ENCODE measurements at places on chromosomes 12 and 14. TPM values are rescaled to one million over a fixed set of nuclear protein-coding genes. Genes with fewer than 3 reads are reported as not detected.

DNA sequence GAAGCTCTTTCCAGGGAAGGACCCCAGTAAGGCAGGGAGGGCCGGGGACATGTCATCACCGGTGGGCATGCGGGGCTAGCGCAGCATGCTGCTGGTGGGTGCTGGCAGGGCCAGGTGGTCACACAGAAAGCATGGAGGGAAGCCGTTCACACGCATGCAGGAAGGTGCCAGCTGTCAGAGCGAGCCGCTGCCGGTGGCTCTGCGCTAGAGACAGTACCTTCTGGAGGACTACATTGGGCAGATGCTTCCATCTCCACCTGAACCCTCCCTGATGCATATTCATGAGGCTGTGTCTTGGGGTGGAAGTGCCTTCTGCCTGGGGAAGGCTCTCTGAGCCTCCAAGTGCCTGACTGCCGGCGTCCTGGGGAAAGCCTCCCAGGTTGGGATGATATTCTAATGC, 203.8 kb downstream of the CALM1 start:
- DNase-seq, result no peak

AMDHD1 gene
- not detected for total RNA-seq

SLC25A47 gene
- total RNA-seq, result 0.08 TPM

DNA sequence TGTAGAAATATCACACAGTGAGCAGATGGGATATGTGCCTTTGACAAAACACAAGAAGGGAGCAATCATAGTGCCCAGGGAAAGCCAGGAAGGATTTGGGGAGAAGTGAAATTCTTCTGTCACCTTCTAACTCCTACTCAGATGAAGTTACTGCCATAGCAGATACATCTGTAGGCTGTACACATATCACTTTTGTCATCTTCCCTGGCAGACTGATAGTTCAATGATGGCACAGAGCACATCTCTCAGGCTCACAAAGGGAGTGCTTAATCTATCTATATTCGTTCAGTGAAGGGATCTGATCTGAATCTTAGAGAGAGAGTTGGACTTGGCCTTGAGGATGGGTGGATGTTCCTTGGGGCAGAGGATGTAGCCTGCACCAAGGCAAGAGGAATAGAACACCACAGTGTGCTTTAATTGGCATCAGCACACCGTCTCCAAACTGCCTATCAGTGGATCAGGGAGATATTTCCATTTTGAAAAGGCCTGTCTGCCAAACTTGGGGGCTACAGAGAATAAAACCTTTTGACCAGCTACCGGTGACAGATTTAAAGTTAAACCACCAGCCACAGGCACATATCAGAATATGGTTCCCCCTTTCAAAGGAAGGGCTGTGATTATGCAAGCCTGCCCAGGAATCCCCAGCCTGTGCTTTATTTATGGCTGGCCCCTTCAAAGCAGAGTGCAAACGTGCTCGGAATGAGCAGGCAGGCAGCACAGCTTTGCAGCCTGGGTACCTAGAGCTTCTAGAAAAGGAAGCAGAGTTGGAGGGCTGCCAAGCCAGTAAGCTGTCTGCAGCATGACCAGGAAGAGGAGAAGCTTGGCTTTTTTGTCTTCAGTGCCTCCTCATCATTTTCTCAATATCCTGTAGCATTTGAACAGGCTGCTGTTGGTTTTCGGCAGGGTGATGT, 165.5 kb upstream of the DYRK2 start:
- DNase-seq, result peak; percentile 61

DNA sequence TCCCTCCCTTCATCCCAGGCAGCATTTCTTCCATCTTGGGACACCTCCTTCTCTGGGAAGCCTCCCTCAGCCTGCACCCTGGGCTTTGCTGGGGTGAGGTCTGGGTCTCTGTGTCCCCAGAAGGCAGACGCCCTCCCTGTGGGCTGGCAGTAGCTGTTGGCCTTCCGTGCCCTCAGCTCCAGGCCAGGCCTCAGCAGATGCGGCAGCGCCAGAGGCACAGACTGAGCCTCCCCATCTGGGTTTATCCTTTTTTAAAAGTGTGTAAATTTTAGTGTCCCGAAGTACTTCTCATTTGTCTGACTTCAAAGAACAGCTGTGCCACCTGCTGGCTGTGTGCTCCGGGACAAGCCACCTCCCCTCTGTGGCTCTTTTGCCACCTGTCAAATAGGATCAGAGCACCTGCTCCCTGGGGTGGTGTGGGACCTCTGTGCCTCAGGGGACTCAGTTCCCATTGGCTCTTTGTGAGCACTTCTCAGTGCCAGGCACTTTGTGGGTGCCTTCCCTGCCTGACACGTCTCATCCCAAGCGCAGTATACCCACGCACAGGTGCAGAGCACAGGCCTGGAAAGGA, 11.1 kb downstream of the EXOC3L4 start:
- peak; percentile 83 for DNase-seq

GRCh38 chr14:99382781-99383471, 97.7 kb downstream of the SETD3 start:
- DNase-seq, result no peak

GRCh38 chr12:44377443-44378187, 498.5 kb downstream of the NELL2 start:
- DNase-seq, result no peak

PRIMA1 gene
- total RNA-seq, result not detected

- DNase-seq, result no peak
Measured at GRCh38 chr12:96206936-96207662, 12.9 kb downstream of the ELK3 start.

GRCh38 chr12:64968989-64969819, 144.8 kb downstream of the TBC1D30 start:
- no peak for DNase-seq

DNA sequence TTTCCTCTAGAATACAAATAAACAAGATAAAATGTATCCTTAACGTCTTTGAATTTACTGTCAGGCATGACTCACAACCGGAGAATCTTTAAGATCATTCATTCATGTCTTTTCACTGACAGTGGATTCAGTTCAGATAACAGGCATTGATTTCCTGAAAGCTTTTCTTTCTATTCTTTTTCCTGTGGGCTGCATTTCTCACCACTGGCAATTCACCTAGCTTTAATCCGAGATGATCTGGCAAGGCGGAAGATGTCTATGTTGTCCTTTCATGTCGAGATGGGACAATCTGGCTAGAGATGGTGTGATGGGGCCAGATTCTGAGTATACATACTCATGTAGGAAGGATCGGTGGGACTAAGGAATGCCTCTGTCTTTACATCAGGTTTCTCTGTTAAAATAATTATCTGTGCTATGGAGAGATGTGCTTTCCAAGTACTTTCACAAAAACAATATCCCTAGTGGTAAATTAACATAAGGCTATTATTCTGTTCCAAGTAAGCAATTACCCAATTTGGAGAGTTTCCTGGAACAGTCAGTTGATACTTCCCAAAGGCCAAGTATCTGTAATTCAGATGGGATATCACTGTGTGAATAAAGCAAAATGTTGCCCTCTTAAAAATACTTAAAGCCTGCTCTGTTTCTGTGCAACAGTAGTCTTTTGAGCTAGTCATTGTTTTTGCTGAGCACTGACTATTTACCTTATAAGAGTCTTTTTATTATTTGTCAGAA, 17.8 kb downstream of the ACSS3 start:
- DNase-seq, result no peak

KCNC2 gene
- not detected for total RNA-seq

CD163L1 gene
- 11.4 TPM for total RNA-seq

MRPL42 gene
- 117 TPM for total RNA-seq

DNA sequence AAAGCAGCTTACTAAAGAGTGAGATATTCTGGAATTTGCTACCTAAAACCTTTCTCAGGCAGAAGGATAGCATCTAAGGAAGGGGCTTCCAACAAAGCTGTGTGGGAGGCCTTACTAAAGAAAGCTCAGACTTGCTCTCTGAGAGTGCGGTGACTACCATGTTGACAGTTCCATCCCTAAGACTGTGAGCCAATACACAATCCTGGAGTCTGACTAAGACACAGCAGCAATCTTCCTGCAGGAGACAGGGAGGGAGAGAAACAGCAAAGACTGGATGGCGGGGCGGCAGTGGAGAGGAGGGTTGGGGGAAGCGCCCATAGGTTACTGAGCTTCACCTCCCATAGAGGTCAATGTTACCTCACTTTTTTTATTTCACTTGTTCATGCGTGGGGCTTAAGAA, 70.9 kb downstream of the KITLG start:
- DNase-seq, result no peak

ADAM21 gene
- total RNA-seq, result 0.15 TPM

GRCh38 chr12:67394550-67394949, 125.4 kb downstream of the CAND1 start:
- peak; percentile 92 for DNase-seq

DNA sequence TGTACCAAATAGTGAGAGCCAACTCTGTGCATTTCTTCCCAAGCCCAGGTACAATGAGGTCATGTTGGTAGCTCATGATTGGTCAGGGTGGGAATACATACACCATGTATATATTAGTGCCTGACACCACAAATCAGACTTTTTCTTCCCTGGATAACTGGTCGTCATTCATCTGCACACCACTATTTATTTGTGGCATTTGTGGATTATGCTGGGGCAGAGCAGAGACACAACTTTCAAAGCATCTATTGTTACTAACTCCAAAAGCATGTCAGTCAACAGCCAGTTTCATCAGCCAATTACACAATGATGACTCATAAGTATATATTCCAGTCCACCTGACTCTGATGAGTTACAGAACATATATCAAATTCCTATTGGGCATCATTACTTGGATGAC, 181.7 kb downstream of the ADAMTS20 start:
- no peak for DNase-seq

- no peak for DNase-seq
Measured at GRCh38 chr12:90574676-90575075, 380.3 kb downstream of the CCER1 start.

RIC8B gene
- total RNA-seq, result 14.9 TPM

GRCh38 chr12:122350141-122350848, 72.2 kb downstream of the CLIP1 start:
- DNase-seq, result no peak

- no peak for DNase-seq
Measured at GRCh38 chr14:53814392-53814791, 142.2 kb downstream of the BMP4 start.

GLIPR1L1 gene
- total RNA-seq, result not detected

SDR9C7 gene
- not detected for total RNA-seq

DNA sequence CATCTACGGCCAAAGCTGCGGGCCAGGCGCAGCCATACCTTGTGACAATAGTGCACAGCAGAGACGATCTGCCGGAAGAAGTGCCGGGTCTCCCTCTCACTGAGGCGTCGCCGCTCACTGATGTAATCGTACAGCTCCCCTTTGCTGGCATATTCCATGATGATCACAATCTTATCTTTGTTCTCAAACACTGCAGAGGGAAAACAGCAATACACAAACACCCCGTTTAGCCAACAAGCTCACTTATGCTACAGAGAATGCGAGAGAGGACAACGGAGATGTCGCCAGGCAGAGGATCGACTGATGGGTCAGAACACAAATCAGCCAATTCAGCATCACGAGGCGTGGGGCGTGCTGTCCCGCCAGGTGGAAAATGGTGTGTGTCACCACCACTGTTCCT, 52.1 kb downstream of the NUAK1 start:
- no peak for DNase-seq

DNA sequence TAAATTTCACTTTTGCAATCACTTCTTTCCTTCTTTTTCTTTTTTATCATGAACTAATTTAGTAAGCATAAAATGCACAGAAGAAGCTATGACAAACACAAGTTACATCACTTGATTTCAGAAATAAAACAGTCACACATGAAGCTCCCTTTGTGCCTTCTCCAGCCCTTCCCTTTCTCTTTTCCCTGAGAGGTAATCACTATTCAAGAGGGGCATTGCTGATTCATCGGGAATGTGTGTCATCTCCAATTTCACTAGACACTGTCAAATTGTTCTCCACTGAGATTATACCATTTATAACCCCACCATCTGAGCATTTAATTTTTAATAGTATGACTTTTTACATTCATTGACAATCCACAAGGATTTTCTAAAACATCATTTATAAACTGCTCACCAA, 91.6 kb upstream of the PTPRQ start:
- DNase-seq, result no peak

PRR4 gene
- total RNA-seq, result 3.3 TPM

DNA sequence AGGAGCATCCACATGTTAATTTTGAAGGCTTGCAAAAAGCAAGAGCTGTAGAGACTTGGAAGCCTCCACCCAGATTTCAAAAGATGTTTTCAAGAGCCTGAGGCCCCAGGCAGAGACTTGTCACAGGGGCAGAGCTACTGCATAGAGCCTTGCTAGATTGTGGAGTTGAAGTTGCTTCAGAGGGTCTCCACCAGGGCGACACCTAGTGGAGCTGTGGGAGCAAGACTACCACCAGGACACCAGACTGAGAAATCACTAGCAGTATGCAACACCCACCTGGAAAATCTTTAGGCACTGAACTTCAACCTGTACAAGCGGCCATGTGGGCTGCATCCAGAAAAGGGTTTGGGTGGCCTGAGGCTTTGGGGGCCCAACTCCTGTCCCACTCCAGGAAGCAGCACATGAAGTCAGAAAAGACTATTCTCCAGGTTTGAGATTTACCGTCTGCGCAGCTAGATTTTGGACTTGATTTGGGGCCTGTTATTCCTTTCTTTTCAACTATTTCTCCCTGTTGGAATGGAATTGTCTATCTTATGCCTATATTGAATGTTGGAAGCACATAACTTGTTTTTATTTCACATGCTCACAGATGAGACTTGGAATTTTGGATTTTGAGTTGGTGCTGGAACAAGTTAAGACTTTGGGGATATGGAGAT, 508.6 kb downstream of the FLRT2 start:
- peak; percentile 70 for DNase-seq

ALX1 gene
- 10.5 TPM for total RNA-seq

DNA sequence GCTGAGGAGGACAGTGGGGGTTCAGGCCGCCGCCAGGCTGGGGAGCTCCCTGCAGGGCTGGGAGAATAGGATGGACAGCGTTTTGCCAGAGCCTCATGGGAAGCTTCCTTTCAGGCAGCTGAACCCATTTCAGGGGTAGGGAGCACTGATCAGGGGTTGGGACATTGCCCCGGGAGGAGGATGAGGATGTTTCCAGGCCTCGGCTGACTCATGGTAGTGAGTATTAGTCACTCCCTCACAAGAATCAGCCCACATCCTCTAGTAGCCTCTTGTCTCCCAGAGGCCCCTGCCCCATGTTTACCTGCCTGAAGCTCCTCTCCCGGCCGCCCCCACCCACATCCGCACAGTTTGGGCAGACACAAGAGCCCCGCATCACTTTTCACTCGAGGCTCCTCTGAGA, 89.8 kb downstream of the ZFP36L1 start:
- no peak for DNase-seq

DNA sequence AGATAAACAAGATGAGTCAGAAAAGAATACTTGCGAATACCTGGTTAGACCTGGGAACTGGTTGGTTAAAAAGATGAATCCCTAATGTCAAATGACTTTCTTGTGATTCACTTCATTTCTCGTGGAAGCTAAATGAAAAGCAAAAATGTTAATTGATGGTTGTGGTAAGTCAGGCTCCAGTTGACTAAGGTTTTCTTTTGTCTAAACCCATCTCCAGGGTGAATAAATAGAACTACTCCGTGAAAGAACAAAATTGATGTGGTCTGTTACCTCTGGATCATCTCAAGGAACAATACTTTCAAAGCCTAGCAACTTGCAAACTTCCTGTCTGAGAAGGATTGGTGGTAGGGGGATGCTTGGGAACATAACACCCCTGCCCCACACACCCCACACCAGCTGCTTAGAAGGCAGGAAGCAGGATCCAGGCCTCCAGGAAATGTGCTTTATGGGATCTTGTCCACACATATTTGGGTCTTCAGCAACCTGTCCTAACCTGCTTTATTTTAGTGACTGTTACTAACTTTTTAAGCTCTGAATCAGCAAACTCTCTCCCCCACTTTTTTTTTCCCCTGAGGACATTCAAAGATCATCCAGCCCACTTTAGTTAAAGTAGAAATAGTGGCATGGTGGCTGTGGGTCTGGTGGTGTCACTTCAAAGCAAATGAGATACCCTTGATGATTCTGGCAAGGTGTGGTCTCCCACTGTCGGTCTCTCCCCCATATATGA, 60.4 kb upstream of the PTHLH start:
- DNase-seq, result no peak

FBXW8 gene
- total RNA-seq, result 7.8 TPM

NYNRIN gene
- total RNA-seq, result 11.9 TPM
